ENCODE measurements at places on chromosomes 2 and 18.

GRCh38 chr18:30444544-30444943, 598.0 kb downstream of the DSC3 start:
- no peak for DNase-seq

- no peak for DNase-seq
Observed at GRCh38 chr2:146246002-146246735, 1598.7 kb upstream of the ACVR2A start.

- no peak for DNase-seq
Observed at GRCh38 chr18:29004921-29005320, 828.0 kb upstream of the CDH2 start.

DNA sequence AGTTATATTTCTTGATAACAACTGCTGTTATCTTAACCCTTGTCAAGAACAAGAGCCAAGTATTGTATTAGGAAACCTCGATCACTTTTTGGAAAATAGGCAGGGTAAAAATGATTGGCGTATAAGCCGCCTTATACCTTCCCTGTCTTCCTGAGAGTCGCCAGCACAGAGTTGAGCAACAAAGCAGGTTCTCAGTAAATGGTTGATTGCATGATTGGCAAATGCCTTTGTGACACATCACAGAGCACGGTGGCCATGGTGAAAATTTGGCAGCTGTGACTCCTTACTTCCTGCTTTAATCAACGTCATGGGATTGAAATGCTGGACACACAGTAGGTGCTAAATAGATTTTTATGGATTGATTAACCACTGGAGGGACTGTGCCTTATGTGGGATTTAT, 3.9 kb upstream of the KLHL29 start:
- DNase-seq = no peak

- DNase-seq = no peak
Observed at GRCh38 chr18:48851599-48851960, 99.2 kb downstream of the SMAD7 start.

DNA sequence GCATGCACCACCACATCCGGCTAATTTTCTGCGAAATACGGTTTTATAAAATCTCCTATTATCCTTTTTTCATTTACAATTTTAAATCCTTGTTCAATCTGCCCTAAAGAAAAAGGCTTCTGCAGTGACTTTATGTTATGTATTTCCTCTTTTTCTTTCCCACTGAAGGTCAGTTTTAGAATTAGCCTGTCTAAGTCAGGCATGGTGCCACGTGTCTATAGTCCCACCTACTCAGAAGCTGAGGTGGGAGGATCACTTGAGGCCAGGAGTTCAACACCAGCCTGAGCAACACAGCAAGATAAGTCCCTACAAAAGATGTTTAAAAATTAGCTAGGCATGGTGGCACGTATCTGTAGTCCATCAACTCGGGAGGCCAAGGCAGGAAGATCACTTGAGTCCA, 39.8 kb upstream of the TNFRSF11A start:
- no peak for DNase-seq

DNA sequence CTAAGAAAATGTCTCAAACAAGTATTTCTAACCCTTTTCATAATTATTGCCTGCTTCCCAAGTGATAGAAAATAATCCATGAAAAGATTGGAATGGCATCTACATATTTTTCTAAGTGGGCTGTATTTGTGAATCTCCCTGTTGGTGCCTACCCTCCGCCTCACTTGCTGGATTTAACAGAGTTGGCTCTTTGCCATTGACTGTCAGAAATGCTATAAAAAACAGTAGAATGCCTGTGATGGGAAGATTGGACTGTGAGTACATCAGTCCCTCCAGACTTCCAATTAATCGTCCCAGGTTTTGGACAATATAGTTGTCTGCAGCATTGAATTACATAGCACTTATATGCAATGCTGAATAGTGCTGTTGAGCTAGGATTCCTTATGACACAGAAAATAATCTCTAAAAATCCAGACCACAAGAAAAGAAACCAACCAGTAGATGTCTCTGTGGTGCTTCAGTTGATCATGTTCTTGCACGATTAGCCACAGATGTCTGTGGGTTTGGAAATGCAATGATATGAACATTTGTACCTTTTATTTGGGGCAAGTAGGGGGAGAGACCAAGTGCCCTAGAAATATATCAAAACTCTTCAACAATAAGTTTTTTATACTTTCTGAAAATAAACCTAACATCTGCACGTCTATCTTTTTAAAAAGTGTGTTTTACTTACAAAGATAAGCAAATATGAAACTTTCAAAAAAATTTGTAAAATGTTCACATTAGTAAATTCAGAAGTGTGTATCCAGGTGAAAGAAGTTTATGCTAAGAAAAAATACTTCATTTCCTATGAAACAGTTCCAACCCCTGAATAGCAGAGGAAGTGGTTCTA, 88.5 kb downstream of the DYNAP start:
- DNase-seq = no peak

DNA sequence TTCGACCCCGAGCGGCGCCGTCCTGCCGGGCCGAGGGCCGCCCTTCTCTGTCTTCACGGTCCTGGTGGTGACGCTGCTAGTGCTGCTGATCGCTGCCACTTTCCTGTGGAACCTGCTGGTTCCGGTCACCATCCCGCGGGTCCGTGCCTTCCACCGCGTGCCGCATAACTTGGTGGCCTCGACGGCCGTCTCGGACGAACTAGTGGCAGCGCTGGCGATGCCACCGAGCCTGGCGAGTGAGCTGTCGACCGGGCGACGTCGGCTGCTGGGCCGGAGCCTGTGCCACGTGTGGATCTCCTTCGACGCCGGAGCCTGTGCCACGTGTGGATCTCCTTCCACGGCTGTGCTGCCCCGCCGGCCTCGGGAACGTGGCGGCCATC, 45.0 kb downstream of the DDX18 start:
- no peak for DNase-seq

- no peak for DNase-seq
Observed at GRCh38 chr2:55014962-55015939, 35.0 kb downstream of the RTN4 start.

DNA sequence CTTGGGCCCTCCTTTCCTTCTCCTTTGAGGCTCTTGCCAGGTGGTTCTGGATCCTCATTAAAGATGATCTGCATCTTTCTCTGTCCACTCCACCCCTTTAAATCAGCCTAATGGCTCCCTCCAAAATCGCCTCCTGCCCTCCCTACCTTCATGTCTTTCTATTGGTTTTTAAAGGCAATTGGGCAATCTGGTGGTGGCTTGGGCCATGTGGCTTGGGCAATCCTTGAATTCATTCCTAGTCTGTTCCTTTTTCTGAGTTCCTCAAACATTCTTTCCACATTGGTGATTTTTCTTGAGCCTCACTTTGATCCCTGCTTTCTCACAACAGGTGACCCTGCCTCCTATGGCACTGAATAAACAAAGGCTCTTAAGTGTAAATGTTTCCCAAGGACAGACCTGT, 266.2 kb upstream of the REV1 start:
- no peak for DNase-seq

GRCh38 chr18:40867459-40867858, 1087.6 kb upstream of the PIK3C3 start:
- DNase-seq = no peak

DNA sequence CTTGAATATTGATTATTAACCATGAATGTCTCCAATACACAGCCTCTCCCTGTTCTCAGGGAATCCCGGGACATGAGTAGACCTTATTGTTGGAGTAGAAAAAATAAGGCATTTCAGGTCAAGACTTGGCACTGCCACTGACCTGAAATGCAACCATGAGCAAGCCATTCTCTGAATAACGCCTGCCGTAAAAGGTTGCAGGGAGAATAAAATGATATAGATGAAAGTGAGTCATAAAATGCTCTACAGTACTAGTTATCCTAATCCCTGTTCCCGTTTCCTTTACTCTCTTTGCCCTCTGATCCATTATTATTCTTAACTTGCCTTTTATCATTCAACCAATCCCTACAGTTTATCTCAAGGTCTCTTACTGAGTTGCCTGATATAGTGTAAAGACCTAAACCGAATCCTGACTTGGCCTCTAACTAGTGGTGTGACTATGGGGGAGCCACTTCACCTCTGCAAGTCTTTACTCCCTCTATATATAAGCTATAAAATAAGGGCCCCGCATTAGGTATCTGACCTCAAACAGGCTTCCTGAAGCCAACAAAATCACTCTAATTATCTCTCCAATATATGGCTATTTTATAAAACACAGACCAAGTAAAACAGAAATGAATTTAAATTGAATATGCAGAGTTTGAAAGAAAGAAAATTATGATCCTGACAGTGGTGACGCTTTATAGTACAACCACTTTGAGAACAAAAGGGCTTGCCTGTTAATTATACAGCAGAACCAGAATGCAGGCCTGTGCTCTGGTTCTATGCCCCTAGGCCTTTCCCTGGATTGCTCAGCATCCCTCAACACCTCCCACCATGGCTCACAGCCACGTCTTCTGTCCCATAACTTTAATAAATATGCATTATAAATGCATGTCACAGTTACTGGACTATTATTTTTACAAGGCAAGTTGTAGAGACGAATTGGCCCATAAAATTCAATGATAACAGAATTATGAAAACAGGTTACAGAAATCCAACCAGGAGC, 183.1 kb downstream of the STK39 start:
- no peak for DNase-seq

DNA sequence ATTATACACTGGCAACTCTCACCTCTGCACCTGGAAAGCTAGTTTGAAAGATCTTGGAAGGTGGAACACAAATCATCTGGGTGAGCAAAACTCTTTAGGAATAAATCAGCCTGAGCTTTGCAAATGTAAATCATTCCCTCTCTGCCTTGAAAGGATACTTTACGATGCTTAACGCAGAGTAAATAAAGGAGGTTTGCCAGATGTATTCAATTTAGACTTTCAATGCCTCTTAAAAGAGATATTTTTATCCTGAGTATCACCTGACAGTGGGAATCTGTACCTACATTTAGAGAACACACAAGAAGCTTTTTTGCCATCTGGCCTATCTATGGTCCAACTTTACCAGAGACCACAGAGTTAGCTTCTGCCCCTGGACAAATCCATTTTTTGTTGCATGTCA, 983.2 kb upstream of the CDH2 start:
- DNase-seq = no peak

DNA sequence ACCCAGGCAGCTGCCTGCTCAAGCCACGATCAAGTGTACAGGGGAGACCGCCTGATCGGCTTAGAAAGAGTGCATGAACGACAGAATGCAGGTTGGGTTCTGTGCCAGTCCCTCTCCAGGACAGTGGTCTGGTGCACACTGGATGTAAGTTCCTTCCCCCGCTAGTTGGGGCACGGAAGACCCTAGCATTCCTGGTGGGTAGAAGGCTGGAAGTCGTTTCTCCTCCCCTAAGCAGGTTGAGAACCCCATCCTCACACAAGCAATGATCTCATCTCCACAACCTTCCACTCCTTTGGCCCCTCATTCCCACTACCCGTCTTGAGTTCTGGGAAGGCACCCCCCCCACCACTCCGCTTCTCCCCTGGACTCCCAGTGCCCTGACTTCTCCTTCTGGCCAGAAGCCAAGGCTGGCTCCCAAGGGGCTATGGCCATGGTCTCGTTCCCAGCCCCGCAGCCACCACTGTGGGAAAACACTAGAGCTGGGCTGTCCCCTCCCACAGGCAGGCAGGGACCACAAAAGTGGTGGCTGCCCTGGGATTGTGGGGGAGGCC, 1.4 kb upstream of the ANKRD39 start:
- DNase-seq = no peak

- DNase-seq = no peak
Observed at GRCh38 chr18:46939337-46939963, 22.0 kb downstream of the KATNAL2 start.

DNA sequence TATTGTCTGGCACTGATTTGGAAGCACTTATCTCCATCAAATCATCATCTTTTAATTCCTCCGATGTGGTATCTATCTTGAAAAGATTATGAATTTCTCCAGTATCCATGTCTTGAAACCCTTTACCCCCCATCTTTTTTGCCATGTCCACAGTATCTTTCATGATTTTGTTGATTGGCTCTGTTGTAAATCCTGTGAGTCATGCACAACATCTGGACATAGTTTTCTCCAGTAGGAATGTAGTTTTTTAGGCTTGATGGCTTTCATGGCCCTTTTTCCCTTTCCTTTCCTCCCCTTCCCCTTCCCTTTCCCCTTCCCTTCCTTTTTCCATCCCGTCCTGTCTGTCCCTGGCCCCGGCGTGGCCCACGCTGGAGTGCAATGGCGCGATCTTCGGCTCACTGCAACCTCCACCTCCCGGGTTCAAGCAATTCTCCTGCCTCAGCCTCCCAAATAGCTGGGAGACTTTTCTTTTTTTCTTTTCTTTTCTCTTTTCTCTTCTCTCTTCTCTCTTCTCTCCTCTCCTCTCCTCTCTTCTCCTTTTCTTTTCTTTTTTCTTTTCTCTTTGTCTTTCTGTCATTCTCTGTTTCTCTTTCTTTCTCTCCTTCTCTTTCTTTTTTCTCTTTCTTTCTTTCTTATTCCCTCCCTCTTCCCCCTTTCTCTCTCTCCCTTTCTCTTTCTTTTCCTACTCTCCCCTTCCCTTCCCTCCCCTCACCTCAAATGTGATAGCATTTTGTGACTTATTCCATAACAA, 18.4 kb upstream of the ZNF638 start:
- DNase-seq = no peak

GRCh38 chr2:240626531-240627300, 1.4 kb downstream of the GPR35 start:
- no peak for DNase-seq

Data from GOT3 (cell line).